Stimulated activated CD8-positive, alpha-beta memory T cell treated with anti-CD3 and anti-CD28 coated beads, Interleukin-15, amount 100 ng/mL, for 1 hour (primary cell): ENCODE measurements at places on chromosomes 1 and 21.

DNA sequence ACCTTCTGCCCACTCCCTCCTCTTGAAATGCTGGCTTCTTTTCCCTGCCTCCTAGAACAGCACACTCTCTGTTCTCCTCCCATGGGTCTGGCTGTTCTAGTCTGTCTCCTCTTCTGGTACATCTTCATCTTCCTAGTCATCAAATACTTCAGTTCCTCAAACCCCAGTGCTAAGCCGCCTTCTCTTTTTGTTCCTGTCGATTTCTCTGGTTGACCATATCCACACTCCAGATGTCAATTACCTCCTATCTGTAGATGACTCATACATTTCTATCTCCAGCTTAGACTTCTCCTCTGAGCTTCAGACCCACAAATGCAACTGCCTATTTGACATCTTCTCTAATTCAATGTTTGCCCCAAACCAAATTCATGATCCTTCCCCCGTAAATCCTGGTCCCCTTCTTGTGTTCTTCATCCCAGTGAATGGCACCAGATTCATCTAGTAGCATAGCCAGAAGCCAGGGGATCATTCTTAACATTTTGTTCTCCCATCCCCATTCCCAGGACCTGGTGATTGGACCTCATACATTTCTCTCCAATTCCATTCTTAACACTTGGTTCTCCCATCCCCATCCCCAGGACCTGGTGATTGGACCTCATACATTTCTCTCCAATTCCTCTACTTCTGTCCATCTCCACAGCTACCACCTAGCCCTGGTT, 35.9 kb downstream of the USP24 start:
- no peak for DNase-seq

GRCh38 chr1:233704898-233705723, 91.2 kb downstream of the KCNK1 start:
- DNase-seq: no peak

DNA sequence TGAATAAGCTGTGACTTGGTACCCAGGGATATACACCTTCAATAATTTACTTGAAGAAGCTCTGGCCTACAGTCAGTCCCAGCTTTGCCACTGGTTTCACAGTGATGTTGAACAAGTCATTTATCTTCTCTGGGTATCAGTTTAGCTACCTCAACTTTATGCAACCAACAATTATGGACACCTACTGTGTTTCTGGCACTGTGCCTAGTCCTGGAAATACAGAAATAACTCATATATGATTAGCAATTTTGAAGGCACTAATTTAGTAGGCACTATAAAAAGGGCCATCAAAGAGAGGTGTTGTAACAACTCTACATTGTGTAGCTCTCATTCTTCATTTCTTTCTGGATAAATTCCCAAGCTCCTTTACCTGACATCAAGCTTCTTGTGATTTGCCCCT, 88.6 kb upstream of the SPATA6 start:
- DNase-seq: no peak

- DNase-seq: no peak
These were observed 777.9 kb downstream of the MRPL39 start for GRCh38 chr21:24829397-24829796.

DNA sequence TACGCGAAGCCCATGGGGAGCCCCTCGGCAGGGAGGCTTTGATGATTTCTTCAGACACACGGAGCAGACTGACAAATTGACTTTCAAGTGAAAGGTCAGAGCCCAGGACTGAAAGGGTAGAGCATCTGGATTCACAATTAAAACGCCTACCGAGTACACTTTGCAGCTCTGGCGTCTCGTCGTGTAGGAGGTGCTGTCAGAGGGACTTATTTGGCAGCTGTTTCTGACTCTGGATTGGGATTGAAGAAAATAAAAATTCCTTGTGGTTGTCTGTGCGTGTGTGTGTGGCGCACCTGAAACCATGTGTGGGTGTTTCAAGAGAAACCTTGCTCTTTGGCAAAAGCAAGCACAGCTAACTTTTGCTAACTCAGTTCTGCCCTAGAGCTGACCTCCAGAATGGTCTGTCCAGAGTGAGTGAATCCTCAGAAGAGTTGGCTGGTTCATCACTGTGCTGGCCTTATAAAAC, 348.7 kb downstream of the HLX start:
- DNase-seq: no peak

GRCh38 chr1:14304381-14304865, 294.1 kb upstream of the KAZN start:
- DNase-seq: no peak

DNA sequence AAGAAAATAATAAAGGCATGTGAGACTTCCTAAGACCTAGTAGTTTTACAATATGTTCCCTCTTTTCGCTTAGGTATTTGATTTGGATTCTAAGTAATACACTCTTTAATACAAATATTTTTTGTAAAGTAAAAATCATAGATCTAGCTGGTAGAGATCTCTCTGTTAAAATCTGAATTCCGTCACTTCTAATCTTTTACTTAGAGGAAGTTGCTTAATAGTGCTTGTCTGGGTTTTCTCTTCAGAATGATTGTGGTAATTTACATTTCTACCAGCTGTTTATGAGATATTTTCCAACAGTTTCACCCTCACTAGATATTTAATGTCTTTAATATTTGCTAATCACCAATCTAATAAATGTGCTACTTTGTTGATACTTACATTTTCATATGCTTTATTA, 23.3 kb downstream of the RBM11 start:
- DNase-seq: no peak

- no peak for DNase-seq
These were observed 25.2 kb downstream of the RCAN1 start for GRCh38 chr21:34589511-34590282.

GRCh38 chr1:229431284-229432115, 2.4 kb downstream of the ACTA1 start:
- DNase-seq: no peak

DNA sequence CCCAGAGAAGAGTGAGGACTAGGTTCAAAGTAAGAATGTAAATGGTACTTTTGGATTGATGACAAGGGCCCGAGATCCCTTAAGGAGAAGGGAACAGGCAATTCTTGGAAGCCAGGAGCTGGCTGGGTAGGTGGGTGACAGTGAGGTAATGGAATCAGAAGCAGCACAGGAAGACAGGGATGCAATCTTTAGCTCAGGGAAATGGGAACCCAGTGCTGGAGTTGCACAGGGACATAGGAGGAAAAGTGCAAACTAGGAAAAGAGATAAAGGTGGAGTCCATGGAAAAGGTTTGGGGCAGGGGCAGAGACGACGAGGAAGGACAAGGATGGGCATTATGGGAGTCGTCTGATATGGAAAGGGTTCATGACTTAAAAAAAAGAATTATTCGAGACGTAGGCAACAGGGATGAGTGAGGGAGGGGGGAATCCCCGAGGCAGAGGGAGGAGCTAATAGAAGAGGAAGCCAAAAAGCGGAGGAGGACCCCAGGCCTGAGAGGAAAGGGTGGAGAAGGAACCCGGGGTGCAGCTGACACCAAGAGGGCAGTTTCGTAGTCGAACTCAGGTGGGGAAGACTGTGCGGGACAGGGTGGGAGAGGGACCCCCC, 495 bp downstream of the PI4KB start:
- DNase-seq: peak; percentile 22

DNA sequence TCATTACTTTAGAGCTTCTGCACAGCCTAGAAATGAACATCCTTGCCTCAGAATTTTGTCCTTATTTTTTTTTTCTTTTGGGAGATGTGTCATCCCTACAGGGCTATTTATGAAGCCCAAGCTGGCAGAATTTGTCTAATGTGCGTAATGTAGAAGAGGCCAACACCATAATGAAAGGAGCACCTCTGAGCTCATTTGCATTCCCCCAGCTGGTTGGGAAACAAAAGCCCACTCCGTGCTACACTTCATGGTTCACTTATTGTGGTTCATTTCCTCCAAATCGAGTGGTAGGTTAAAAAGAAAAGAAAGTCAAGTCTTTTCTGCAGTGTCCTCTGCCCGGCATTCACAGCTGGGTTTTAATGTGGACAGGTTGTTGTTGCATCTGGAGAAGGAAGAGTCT, 73.5 kb downstream of the KAZN start:
- DNase-seq: no peak

DNA sequence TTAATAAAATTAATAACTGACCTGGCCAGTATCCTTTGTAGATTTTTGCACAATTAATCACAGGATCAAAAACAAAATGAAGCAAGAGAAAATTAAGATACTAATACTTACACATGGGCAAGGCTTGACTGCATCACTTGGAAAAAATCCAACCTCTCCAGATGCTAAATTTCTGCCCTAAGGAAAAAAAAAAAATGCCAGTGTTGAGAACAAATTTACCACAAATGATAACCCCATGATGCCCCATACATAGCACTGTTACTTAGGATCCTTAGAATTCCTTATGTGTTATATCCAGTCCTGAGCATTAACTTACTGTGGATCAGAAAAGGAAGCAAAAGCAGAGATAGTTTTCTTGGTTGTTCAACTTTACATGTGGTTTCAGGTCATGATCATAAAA, 347.5 kb downstream of the VAV3 start:
- DNase-seq: no peak

DNA sequence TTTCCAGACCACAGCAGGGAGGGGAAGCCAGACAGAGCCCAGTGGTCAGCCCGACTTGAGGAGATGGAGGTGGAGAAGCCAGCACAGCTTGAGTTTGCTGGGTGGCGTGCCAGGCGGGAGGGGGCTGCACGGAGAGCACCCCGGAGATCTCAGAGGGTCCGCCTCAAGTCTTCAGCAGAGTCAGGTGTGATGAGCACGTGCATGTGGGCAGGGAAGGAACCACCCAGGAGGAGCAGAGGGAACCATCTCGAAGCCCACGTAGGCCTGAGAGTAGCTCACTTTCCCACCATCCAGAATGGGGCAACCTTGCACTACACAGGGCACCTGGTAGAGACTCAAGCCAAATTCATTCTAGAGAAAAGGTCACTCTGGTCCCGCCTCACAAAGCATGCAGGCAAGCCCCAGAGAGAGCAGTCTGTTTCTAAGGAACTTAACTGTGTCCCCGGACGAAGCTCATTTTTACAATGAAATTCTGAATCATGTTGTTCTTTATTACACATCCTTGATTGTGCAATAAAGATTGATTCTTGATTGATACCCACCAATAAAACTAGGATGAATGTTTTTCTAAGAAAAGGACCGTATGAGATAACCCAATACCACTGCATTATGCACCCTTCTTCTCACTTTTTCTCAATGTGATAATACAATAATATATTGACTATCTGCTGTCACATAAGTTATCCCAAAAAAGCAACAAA, 64.2 kb downstream of the FHAD1 start:
- DNase-seq: no peak

DNA sequence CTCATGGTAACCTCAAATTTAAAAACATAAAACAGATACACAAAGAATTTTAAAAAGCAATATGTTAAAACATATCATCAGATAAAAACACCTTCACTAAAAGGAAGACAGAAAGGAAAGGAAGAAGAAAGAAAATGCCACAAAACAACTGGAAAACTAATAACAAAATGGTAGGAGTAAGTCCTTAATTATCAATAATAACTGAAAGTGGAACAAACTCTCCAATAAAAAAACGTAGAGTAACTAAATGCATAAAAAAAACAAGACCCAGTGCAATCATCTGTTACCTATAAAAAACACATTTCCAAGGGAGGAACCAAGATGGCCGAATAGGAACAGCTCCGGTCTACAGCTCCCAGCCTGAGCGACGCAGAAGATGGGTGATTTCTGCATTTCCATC, 47.1 kb upstream of the ACADM start:
- no peak for DNase-seq

DNA sequence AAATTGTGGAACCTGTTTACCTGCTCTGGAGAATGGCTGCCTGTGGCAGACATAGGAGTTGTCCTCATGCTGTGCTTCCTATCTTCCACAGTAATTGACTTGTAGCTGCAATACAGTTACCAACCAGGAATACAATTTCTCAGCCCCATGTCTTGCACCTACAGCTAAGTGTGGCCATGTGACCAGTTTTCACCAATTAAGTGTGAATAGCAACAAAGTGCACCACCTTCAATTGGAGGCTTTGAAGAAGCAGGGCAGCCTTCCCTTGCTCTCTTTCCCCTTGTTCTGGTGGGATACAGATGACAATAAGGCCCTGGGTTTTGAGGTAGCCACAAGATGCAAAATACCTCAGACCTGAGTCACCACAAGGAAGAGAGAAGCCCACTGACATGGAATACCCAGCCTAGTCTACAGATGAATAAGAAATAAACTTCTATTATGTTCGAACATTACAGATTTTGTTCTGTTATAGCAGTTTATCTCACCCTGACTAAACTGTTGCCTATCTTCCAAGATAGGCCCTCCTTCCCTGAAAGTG, 70.2 kb upstream of the S1PR1 start:
- no peak for DNase-seq

- DNase-seq: no peak
These were observed 73.3 kb upstream of the IRF2BP2 start for GRCh38 chr1:234683127-234683860.

GRCh38 chr1:42815941-42816584, 859 bp upstream of the ERMAP start:
- no peak for DNase-seq

DNA sequence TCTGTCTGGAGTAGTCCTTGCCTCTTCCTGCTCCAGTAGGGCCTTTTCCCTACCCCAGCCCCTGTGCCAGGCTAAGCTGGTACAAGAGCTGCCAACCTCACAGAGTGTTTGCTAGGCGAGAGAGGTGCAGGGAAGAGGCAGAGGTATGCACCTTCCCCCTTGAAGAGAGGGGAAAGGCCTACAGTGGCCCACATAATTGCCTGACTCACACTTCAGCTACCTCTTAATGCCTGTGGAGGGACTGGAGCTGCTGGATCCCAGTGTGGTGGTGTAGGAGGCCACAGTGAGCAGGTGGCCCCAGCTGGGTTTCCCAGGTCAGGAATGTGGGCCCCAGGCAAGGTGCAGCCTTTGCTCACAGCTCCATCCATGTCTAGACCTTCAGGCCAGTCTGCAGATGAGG, 3.3 kb upstream of the CCDC28B start:
- DNase-seq: no peak

DNA sequence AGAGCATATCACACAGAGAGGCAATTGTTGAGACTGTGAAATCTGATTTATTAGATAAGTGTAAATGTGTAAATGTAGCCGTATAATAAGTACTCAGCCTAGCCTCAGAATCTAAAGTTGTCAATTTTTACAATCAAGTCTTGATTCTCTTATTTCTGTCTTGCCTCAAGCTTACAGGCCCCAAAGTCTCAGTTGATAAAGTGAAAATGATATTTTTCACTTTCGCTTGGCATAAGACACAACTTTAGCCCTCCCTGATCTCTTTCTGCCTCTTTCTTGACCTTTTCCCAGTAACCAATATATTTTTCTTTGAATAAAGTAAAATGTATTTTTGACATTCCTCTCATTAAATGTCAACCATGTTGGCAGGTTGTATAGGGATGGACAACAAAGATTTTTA, 10.7 kb downstream of the CD5L start:
- DNase-seq: no peak

- no peak for DNase-seq
These were observed 53.9 kb downstream of the GALNT2 start for GRCh38 chr1:230120921-230121381.

GRCh38 chr1:47814612-47815395, 182.4 kb downstream of the TRABD2B start:
- no peak for DNase-seq

DNA sequence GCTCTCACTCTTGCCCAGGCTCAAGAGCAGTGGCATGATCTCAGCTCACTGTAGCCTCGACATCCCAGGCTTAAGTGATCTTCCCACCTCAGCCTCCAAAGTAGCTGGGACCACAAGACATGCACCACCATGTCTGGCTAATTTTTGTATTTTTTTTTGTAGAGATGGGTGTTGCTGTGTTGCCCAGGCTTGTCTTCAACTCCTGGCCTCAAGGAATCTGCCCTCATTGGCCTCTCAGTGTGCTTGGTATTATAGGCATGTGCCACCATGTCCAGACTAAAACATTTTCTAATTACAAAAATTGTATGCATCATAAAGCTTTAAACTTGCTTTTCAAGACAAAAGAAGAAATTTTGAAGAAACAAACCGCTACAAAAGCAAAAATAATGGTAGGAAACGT, 20.1 kb downstream of the CBR1 start:
- no peak for DNase-seq
